ENCODE measurements at places on chromosomes 6 and 20. TPM values are rescaled to one million over a fixed set of nuclear protein-coding genes. Genes with fewer than 3 reads are reported as not detected.

DNA sequence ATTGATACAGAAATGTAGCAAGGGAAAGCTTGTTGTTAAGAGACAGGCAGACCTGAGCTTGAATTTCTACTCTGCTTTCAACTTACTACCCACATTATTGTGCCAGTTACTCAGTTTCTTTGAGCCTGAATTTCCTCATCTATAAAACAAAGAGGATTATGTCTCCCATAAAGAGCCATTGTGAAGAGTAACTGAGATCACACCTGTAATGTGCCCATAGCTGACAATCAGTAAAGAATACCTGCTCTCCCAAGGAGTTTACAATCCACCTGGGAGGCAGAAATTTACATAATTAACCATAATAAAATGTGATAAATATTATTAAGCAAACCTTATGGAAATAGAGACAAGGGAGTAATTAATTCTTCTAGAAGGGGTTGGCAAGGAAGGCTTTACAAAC lies 204.9 kb downstream of the EPM2A start:
- DNase-seq: no peak

DNA sequence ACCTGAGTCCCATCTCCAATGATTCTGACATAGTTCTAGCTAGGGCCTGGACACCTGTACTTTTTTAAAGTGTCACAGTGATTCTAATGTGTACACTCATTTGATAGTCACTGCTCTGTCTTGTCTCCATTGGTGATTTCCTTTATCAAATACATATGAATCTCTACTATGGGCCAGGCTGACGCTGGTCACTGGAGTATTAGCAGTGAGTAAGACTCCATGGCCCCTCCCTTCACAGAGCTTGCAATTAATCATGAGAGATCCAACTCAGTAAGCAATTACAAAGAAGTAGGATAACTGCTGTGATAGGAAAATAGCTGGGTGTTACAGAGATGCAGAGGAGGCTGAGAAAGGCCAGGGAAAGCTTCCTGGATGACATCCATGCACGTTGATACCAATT lies 19.3 kb upstream of the SASH1 start:
- DNase-seq: no peak

GRCh38 chr6:37486121-37486839 lies 13.4 kb downstream of the CCDC167 start:
- no peak for DNase-seq

- DNase-seq: no peak
Measured at GRCh38 chr6:123028263-123028662, 32.2 kb downstream of the CLVS2 start.

GRCh38 chr6:20350215-20350614 lies 51.5 kb upstream of the E2F3 start:
- DNase-seq: no peak

GRCh38 chr6:112038268-112038667 lies 15.6 kb upstream of the CCN6 start:
- DNase-seq: no peak

- DNase-seq: no peak
Measured at GRCh38 chr6:6412700-6413099, 92.2 kb upstream of the F13A1 start.

DNA sequence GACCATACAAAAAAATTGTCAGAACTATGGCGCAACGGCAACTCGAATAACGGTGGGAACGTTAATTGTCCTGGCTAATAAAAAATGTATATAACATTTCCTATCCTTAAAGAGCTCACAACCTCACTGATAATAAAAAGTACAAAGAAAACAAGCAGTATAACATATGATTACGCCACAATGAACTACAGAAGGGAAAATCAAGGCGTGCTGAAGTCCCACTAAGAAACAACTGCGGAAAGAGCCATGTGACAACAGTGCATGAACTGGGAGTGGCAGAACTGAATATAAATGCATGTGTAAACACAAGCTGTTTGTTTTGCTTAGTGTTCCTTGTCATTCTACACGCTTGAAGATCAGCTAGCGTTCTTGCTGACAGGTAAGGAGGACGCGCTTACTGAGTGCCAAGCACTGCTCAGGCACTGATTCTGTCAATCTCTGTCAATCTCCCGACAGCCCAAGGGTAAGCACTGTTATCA lies 466 bp upstream of the PSMB1 start:
- DNase-seq: no peak

GRCh38 chr6:16168121-16168520 lies 39.2 kb downstream of the MYLIP start:
- DNase-seq: no peak

GRCh38 chr6:127518710-127519468 lies at the start of gene MTCL3:
TSS of gene MTCL3 (minus strand) at chr6:127519335.
- DNase-seq: no peak

- DNase-seq: no peak
Measured at GRCh38 chr20:36808317-36809257, 35.0 kb upstream of the DSN1 start.

- DNase-seq: no peak
Measured at GRCh38 chr6:157904999-157905398, 76.7 kb upstream of the SYNJ2 start.

DNA sequence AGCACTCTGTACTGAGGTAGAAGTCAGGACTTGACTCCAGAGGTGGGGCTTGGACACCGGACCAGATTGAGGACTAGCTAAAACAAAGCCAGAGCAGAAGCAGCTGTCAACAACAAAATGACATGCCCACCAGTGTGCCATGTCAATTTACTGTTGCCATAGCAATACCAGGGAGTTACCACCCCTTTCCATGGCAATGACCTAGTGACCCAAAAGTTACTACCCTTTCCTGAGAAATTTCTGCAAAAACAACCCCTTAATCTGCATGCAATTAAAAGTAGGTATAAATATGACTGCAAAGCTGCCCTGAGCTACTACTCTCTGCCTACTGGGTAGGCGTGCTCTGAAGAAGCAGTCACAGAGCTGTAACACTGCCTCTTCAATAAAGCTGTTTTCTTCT lies 21.0 kb downstream of the MAP3K5 start:
- no peak for DNase-seq

GRCh38 chr6:2230659-2231277 lies 14.6 kb downstream of the GMDS start:
- no peak for DNase-seq

DNA sequence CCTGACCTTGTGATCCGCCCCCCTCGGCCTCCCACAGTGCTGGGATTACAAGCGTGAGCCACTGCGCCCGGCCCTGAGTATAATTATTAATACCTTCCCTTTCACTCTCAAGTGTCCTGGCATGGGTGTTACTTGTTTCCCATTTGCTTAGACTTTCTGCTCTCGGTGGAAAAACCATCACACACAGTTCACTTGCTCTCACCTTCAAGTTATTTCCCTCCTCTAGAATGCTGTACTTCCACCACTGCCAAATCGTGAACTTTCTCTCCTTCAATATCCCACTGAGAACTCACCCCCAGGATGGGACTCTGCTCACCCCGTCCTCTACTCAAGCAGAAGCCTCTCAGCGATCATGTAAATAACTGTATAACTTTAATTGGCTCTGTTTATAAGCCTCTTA lies 4.6 kb upstream of the HIVEP1 start:
- DNase-seq: no peak

- DNase-seq: peak; percentile 18
Measured at GRCh38 chr20:36887752-36888090, 11.8 kb downstream of the TLDC2 start.

GRCh38 chr6:138498629-138499302 lies 528 bp downstream of the NHSL1 start:
- DNase-seq: no peak

- DNase-seq: no peak
Measured at GRCh38 chr6:31489086-31489485, 8.9 kb upstream of the MICB start.

- no peak for DNase-seq
Measured at GRCh38 chr6:54236984-54237383, 71.3 kb upstream of the TINAG start.

DNA sequence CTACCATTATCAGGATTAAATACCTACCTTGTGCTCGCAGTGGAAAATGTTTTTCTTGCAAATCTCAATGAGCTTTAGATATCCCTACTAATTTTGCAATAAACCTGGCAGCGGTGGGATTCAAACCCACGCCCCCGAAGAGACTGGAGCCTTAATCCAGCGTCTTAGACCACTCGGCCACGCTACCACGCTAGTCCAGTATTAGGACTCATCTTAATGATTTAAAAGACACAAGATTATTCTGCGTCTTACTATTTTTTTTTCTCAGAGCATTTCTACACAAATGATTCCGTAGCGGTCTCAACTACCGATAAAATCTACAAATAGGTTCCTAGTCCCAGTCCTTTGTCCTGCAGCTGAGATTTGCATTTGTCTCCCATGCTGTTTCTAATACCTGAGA lies 35.2 kb upstream of the ZSCAN23 start:
- no peak for DNase-seq

DNA sequence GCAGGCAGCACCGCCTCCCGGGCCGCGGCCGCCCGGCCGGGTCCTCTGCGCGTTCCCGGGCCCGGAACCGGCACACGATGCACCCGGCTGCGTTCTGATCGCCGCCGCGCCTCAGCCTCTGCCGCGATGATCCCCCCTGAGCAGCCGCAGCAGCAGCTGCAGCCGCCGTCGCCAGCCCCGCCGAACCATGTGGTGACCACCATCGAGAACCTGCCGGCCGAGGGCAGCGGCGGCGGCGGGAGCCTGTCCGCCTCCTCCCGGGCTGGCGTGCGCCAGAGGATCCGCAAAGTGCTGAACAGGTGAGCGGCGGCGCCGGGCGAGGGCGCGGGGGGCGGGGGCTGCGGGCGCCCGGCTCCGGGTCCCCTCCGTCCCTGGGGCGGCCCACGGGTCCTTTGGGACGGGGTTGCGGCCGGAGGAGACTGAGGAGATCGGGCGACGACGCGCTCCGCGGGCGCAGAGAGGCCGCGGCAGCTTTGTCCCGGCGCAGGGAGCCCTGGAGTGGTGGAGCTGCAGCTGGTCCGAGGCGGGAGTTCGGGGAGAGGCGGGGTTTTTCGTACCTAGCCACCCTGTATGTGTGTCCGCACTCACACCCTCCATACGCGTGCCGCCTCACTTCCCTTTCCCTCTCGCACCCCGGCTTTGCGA lies 659 bp downstream of the SLC35F1 start:
- DNase-seq: peak; percentile 79

DNA sequence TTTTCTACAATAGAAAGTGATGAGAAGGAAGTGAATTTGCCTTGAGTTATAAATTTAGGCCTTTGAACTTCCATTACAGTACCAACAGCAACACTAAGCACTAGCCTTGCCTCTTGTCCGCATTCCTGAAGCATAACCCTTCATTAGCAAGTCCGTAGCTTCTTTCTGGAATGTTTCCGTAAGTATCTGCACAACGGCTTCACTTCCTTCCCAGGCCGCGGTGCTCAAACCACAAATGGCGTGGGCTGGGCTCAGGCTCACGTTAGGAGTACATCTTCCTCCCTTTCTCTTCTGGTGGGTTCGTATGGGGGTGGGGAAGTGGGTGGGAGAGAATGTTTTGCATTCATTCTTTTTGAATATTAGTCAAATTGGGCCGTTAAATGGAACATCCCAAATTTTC lies 193.8 kb upstream of the SNX9 start:
- no peak for DNase-seq

DNA sequence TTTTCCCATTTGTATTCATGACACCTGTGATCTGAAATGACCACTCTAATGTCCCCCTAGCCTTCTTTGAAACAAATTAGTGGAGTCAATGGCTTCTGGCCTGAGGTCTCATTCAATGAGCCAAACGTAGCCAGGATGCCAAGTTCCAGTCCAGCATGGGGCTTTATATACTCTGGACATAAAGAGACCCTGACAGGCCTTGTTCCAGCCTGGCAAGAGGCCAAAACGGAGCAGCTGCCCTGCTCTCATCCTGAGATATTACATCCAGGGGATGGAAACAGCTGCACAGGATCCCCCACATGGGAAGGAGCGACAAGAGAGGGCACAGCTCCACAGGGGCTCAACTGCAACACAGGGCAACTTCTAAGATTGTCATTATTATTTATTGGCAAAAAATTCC lies 437.8 kb downstream of the CDH26 start:
- no peak for DNase-seq

GRCh38 chr6:43951063-43951755 lies 176.0 kb downstream of the MRPL14 start:
- no peak for DNase-seq

DNA sequence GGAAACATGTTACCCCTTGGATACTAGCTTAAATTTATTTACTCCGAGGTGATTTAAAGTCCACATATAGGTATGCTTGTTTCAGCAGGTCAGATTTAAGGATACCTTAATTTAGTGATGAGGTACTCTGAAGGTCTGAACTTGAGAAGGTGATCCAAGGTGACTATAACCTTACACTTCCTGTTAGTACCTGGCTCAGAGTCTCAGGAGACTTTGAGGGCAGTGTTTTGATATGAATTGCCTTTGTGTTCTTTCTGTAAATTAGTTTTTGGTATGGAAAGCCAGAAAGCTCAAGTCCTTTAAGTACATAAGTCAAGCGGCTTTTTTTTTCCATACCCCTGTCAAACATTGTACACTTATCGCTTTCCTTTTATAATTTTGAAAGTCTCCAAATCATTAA lies 489.0 kb downstream of the CDKAL1 start:
- DNase-seq: no peak

DNA sequence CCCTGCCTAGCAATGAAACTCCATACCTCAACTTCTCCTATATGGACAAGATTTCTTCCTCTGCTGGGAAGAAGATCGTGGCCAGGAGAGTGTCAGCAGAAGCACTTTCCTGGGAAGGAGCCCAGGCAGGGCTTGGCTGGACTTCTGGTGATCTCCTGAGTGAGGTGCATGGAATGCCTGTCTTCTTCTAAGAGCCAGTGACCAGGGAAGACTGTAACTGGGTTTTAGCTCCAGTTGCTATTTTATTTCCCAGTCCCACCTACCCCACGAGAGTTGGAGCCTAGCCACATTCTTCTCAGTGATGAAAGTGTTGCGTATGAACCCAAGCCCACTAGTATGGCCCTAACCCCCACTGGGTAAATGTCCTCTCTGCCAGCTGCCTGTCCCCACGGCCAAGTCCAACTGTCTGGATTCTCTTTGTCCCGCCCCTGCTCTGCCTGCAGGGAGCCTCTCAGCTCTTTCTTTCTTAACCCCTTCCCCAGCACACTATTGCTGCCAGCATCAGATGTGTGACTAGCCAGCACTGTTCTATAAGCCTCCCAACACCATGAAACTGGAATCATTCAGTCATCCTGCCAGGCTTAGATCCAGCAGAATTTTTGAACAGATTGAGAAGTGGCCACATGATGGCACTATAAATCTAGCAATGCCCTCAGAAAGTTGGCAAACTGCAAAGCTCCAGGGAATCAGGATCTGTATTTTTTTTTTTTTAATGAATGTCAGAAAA lies 69.8 kb upstream of the FAM184A start:
- no peak for DNase-seq

The LGSN gene
- not detected for total RNA-seq

The GLP1R gene
- not detected for total RNA-seq

The FAM83B gene
- not detected for total RNA-seq

The ACOT8 gene
- 14.2 TPM for total RNA-seq

The GMDS gene
- 34.3 TPM for total RNA-seq

The EPB41L1 gene
- 41.1 TPM for total RNA-seq

The RNASET2 gene
- 27.0 TPM for total RNA-seq

The SLC22A16 gene
- total RNA-seq: not detected

The SLC35D3 gene
- total RNA-seq: not detected

The ERVFRD-1 gene
- total RNA-seq: not detected

The LRP11 gene
- total RNA-seq: 61.9 TPM

The MKKS gene
- 12.6 TPM for total RNA-seq
